ENCODE measurements at places on chromosomes 16 and 17.

DNA sequence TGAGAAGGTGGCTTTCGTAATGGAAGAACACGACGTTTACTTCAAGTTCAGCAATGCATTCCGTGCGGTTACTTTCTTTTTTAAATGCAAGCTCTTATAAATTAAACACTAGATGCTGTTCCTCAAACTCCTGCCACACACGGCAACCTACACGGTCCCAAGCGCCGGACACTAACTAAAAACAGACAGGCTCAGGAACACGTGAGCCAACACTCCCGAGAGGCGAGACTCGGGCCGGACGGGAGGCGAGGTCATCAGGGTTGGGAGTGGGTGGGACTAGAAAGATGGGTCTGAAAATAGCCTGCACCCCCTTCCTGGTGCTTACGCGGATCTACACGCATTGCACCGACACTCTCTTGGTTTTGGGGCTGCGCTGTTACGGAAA lies 6.4 kb downstream of the CLCN7 start:
- DNase-seq, result peak; percentile 37

GRCh38 chr17:41387670-41388069 lies 5.6 kb upstream of the KRT34 start:
- DNase-seq, result no peak

GRCh38 chr17:55496094-55496881 lies 15.0 kb downstream of the SMIM36 start:
- peak; percentile 80 for DNase-seq

DNA sequence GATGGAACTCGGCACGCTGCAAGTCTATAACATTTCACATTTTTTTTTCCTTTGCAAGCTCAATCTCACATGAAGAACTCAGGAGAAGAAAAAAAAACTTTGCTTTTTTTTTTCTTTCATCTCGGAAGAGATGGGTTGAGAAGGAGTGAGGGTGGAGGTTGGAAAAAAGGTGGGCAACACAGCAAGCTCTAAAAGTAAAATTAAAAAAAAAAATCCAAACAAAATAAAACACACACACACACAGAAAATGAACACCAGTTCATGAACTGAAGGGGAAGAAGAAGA lies 2.5 kb downstream of the MAF start:
- DNase-seq, result no peak

DNA sequence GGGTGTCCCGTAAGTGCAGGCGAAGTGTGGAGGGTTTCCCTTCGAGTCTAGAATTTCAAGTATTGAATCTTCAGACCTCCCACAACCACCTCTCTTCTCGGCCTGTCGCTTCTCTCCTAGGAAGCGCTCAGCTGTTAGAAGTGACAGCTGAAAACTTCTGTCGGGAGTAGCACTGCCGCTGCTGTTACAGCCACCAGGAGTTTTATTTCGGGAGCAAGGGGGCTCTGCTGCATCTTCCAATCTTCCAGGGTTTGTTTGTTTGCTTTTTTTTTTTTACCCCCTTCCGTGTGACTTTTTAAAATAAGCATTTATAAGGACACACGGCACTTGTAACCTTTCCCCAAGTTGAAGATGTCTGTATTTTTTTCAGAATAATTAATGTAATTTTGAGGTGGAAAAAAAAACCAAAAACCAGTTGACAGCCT lies 767 bp downstream of the RPS6KB1 start:
- peak; percentile 27 for DNase-seq

Data from suppressor macrophage treated with lipopolysaccharide for 4 hours (primary cell).